ENCODE measurements at places on chromosomes 3 and 15.

- DNase-seq, result no peak
Observed at GRCh38 chr15:80379693-80380092, 24.5 kb upstream of the ARNT2 start.

GRCh38 chr3:24389108-24390090 is 105.3 kb downstream of the THRB start:
- DNase-seq, result no peak

GRCh38 chr3:9779721-9780457 is 10.1 kb upstream of the CAMK1 start:
- peak; percentile 61 for DNase-seq

- DNase-seq, result no peak
Observed at GRCh38 chr3:190716211-190716610, 146.3 kb downstream of the GMNC start.

- no peak for DNase-seq
Observed at GRCh38 chr3:175868626-175869025, 1009.5 kb downstream of the NAALADL2 start.

DNA sequence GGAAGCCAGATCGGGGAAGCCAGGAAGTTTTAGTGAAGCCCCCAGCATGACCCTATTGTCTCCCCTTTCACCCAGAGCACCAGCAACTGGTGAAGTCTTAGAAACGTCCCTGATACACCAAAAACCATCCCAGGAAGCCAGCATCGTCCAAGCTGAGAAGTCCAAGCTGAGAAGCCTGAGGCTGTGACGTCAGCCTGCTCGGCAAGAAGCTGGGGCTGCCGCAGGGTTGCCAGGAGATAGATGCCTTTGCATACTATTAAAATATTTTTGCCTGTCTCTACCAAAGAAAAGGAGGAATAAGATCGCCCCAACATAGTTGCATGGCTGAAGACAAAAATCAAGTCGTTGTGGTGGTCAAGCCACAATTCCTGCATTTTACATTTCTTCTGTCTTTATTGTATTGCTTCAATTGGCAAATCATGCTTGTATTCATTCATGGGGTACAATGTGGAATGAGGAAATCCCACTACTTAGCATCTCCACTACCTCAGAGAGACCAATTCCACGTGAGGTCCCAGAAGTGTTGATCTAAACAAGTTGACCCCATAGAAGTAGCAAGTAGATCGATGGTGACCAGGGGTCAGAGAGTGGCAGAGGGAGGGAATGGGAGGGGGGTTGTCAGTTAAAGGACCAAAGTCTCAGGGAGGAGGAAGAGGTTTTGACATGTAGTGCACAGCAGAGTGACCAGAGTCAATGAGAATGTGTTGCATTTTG is 19.6 kb upstream of the EMC3 start:
- no peak for DNase-seq

DNA sequence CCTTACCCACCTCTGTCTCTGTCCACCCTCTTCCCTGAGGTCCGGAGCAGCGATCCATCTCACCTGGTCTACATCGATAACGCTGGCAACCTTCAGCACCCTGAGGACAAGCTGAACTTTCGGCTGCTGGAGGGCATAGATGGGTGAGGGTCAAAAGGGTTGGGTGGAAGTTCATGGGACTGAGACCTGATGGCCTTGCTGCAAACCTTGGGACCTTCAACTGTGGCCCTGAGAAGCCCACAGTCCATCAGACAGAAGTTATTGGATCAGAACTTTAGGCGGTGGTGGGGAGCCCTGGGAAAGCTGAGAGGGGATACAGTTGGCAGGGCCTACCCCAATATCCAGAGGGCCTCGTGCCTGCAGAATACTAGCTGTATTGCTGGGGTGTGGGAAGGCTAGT is 50.5 kb downstream of the POMGNT2 start:
- no peak for DNase-seq
